ENCODE measurements at places on chromosomes 6 and 20.
A peak's percentile ranks its signal among the peaks of the same experiment; 100 is the strongest.

- DNase-seq, result peak; percentile 95
Observed at GRCh38 chr6:148328876-148329555, 13.6 kb upstream of the SASH1 start.

DNA sequence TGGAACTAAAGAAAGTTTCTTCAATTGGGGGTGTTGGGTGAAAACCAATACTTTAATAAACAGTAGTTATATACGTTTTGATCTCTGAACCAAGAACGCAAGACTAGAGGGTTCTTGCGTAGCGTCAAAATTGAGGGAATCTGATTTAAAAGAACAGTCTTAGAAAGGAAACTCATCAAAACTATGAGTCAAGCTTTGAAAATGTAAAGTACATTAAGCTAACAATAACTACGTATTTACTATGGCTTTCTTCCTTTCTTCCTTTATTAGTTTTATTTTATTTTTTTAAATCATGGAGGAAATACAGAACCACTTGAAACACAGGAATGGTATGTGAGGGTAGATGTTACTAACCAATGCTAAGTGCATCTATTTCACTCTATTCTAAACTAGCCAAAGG, 287.0 kb upstream of the RSPO3 start:
- no peak for DNase-seq

- DNase-seq, result no peak
Observed at GRCh38 chr6:7671581-7671980, 54.3 kb upstream of the BMP6 start.

GRCh38 chr6:134317471-134318131, at the start of gene SGK1:
Gene SGK1 (minus strand): TSS chr6:134318112. CDS start chr6:134317460, 652 bp downstream.
- peak; percentile 82 for DNase-seq

DNA sequence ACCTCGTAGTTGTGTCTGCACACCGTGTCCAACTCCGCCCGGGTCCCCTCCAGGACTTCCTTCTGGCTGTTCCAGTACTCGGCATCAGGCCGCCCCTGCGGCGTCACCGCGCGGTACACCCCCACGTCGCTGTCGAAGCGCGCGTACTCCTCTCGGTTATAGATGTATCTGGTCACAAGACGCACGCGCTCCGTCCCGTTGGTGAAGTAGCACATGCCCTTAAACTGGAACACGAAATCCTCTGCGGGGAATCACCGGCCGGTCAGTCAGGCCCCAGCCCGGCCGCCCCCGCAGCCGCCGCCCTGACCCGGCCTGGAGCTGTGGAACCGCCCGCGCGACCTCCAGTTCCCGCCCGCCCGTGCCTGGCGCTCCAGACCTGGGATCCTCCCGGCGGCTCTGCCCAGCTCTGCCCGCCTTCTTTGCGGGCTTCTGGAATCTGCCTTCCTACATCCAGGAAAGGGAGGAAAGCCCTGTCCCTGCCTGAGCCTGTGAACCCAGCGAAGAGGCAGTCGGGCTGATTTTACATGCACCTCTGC, 1.6 kb downstream of the HLA-DQB1 start:
- no peak for DNase-seq

DNA sequence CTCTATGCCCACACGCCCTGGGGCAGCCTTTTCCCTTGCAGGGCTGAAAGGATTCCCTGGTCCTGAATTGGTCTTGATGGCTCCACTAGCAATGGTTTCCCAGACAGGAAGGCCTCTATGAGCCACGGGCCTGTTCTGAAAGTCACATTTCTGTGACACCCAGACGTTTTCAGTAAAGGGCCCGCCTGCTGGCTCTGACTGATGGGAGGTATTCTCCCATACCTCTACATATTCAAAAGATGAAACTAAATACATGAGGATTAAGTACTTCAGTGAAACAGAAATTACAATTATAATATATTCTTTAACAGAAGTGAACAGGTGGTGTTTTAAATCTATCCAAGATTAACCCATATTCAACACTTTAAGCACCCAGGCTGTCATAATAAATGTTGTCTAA, 629.8 kb downstream of the CDH26 start:
- no peak for DNase-seq

GRCh38 chr6:34804543-34804942, 12.7 kb downstream of the BLTP3A start:
- no peak for DNase-seq

- DNase-seq, result peak; percentile 44
Observed at GRCh38 chr20:34705008-34705396, 858 bp downstream of the TP53INP2 start.

DNA sequence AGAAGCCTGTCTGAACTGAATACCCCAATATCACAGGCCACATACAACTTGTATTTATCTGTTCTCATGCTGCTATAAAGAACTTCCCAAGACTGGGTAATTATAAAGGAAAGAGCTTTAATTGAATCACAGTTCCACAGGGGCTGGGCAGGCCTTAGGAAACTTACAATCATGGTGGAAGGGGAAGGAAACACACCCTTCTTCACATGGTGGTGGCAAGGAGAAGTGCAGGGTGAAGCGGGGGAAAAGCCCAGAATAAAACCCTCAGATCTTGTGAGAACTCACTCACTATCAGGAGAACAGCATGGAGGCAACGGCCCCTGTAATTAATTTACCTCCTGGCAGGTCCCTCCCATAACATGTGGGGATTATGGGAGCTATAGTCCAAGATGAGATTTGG, 50.3 kb upstream of the FNDC1 start:
- DNase-seq, result no peak

DNA sequence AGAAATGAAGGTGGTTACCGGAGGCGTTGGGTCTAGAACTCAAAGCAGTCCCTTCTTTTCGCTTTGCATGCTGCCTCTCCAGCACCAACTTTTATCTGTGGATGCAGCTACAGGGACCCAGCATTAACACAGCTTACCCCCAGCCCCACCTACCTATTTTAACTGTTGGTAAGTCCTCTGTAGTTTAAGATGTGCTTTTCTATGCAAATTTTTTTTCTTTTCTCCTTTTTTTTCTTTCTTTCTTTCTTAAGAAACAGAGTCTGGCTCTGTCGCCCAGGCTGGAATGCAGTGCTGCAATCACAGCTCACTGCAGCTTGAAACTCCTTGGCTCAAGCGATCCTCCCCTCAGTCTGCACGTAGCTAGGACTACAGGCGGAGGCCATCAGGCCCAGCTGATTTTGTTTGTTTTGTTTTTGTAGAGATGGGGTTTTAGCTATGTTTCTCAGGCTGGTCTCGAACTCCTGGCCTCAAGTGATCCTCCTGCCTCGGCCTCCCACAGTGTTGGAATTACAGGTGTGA, 6.5 kb upstream of the USP45 start:
- DNase-seq, result no peak

DNA sequence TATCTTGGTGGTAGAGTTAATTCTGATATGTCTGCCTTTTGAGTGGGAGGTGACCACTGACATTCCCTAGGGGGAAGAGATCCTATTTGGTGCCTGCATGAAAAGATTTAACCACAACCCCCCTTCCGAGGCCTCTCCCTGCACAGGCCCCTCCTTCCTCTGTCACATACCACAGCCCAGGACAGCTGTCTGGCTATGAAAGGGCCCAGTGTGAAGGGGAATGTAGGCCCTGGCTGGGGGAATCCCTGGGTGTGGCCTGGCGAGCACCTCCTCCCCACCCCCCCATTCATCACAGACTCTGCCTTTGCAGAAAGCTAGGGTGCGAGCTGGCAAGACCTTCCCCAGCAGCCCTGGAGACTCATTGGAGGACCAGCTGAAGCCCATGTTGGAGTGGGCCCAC, 27.4 kb upstream of the MAPRE1 start:
- no peak for DNase-seq

DNA sequence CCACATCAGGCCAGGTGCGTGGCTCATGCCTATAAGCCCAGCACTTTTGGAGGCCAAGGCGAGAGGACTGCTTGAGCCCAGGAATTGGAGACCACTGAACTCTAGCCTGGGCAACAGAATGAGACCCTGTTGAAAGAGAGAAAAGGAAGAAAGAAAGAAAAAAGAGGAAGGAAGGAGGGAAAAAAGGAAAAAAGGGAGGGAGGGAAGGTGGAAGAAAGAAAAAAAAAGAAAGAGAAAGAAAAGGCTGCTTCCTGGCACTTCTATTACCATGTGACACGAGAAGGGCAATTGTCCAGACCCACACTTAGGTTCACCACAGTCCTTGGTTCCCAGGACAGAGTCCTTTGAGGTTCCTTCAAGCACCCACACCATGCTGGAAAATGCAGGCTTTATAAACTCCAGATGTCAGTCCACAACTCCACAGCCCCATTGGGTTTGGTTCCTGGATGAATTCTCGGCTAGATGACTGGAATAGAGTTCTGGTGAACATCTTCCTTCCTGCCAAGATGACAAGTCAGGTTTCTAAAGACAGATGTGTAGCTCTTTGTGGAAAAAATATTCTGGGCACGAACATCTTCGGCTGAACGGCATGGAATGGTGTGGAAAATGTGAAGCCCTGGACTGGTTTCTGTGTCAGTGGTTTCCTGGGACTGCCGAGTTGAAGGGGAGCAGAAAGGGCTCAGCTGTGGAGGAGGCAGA, 32.5 kb downstream of the NT5E start:
- DNase-seq, result no peak

DNA sequence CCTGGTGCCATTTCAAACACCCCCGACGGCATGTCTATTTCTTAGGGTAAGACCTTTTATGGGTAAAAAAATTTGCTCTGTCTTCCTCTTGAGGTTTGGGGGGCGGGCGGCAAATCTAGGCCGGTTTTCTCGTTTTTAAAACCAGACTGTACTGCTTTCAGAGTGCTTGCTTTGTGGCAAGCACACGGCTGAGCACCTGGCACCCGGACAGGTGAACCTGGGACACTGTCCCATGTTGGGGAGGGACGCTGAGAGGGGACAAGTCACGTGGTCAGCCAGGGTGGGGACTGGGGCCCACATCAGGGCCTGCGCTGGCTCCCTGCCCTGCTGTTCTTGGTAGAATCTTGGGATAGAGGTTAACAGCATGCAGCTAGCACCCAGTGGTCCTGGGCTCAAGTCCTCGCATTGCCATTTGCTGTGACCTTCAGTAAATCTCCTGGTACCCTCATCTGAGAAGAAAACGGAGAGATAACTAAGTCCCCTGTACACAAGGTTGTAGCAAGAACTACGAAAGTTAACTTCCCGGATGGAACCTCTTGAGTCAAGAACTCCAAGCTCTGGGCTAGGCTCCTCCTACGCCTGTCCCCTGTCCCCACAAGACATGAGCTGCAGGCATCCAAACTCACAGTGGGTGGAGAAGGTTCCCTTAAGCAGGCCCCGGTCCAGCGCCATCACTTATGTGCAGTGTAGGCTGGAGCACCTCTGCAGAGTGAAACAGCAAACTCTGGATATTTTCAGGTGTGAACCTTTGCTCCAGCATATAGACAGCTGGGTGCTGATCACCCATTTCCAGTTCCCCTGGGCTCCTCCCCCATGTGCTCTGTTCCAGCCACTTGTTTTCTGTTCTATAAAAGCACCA, 41.7 kb downstream of the PMEPA1 start:
- DNase-seq, result no peak

DNA sequence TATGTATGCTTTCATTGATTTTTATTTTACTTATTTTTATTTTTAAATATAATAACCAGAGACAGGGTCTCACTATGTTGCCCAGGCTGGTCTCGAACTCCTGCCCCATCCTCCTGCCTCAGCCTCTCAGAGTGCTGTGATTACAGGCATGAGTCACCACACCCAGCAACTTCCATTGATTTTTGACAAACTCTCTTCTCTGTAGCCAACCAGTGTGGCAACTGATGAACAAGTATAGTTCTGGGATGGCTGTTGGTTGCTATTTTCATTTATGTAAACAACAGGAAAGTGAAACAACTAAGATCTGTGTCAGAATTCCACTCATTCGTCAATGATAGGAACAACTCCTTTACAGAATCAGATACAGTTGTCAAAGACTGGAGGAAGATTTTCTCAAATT, 356.7 kb upstream of the JARID2 start:
- DNase-seq, result no peak

- DNase-seq, result no peak
Observed at GRCh38 chr6:155154158-155154830, 109.5 kb upstream of the CLDN20 start.
